ENCODE measurements at places on chromosomes 4 and X.

DNA sequence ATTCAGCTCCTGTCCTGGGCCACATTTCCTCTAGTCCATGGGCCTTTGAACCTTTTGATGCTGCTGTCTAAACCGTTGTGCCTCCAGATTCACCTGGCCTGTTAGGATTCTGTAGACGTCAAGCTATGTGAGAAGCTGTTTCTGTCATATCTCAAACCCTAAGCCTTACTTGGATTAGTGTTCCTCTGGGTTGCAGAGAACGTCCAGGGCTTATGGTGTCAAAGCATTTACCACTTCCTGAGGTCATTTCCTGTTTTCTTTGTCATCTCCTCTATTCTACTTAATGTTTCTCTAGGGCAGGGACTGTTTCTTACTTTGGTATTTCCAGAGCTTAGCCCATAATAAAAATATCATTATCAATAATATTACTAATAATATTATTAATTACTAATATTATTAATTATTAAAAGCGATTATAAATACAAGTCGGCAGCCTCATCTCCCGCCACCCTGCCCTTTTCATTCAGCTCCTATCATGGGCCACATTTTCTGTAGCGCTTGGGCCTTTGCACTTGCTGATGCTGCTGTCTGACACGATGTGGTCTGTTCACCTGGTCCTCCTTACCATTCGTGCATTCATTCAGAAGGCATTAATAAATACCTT, 19.1 kb downstream of the PRIMPOL start:
- ATAC-seq = no peak

GRCh38 chrX:23904096-23904495, 3.6 kb downstream of the APOO start:
- no peak for ATAC-seq

- ATAC-seq = no peak
Measured at GRCh38 chrX:46665232-46666152, 91.9 kb downstream of the CHST7 start.

- ATAC-seq = 0 out of 3 replicates have a peak, but pooled peaks have one; percentile 32
Measured at GRCh38 chr4:185015108-185015507, 3.2 kb upstream of the HELT start.

DNA sequence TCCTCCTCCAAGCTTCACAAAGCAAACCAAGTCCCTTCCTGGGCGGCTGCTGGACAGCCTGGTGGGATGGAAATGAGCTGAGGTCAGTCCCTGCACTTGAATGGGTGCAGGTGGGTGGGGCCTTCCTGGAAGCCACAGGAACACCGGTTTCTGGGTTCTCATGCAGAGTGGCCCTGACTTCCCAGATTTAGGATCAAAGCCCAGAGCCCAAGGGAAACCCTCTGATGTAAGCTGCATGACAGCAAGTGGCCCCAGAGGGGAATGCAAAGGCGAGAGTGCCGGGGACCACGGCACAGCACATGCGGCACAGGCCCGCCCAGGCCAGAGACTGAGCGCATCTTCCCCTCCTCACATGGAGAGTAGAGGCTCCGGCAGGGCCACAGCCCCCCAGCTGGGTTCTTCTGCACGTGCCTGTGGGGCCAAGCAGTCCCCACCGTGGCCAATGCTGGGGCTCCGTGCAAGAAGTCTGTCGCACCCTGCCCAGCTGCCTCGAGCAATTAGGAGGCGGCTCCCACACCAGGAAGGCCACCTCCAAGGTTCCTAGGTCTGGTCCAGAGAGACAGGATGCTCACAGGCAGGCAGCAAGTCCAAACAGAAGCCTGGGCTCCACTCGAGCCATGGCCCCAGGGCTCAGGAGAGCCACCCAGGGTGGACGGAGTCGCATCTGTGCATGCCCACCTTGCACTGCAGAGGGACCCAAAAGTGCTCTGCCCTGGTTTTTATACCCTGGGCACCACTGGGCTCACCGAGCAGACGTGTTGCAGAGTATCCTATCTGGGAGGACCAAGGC, 83.0 kb downstream of the HTRA3 start:
- no peak for ATAC-seq

DNA sequence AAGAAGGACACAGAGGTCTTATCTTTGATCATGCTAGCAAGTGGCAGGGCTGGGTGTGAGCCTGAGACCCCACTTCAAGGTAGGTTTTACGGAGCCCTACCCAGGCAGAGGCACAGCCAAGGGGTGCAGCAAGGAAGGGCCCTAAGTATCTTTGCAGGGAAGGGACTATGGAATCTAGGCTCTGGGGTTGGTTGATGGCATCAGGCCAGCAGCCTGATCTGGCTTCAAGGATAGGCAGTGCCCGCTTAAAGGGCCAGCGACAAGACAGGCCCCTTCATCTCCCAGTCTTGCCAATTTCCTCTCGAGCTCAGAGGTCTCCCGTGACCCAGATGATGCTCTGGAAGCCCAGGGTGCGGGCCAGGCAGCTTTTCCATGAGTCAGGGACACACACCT, 5.8 kb downstream of the ABLIM2 start:
- ATAC-seq = no peak

GRCh38 chr4:142960867-142961644, 115.0 kb upstream of the INPP4B start:
- no peak for ATAC-seq

DNA sequence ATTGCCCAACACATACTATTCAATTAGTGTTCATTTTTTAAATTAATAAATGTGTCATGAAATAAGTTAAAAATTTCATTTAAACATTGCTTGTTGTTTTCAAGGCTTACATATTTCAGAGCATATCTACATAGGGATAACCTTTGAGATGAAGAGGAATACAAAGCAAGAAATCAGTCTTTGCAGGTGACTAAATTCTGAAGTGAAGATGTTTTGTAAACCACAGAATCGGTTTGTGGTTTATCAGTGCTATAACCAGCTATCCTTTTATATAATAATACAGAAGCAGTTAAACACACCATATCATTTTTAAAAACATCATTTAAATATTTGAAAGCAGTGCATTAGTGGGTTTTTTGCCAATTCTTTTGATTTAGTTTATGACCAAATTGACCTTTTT, 26.9 kb downstream of the FAM241A start:
- ATAC-seq = no peak

DNA sequence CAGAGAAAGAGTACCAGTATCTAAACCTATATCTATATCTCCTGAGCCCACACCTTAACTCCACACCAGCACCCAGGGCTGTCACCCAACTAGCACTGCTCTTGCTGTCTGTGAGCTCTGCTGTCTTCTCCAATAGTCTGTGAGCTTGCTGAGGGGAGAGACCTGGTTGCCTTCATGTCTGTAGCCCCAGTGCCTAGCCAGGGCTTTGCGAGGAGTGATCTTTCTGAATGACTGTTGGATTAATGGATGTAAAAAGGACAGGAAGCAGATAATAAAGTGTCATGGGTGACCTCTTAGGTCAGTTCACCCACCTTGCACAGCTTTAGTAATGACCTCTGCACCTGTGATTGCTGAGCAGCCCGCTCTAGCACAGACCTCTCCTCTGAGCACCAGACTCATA, 30.5 kb downstream of the CNGA2 start:
- no peak for ATAC-seq

GRCh38 chr4:53076374-53076958, 214.3 kb downstream of the RASL11B start:
- no peak for ATAC-seq

Data from SK-N-SH treated with all-trans-retinoic acid at 6 μM for 48 hours (cell line).